ENCODE measurements at places on chromosomes 2 and 18.

DNA sequence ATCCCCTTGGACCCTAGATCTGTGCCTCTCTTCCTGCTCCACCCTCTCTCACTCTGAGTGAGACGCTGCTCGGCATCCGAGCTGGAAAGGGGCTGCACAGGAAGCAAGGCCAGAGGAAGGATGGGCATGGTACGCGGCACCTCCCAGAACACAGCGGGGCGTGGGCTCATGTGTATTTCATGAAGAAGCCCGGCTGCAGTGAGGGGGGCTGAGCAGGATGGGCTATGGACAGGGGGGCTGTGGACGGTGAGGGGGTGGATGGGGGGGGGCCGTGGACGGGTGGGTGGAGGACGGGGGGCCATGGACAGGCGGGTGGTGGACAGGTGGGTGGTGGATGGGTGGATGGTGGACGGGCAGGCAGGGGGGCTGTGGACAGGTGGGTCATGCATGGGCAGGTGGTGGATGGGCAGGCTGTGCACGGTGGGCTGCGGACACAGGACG is 28.5 kb downstream of the SLC66A2 start:
- no peak for DNase-seq

DNA sequence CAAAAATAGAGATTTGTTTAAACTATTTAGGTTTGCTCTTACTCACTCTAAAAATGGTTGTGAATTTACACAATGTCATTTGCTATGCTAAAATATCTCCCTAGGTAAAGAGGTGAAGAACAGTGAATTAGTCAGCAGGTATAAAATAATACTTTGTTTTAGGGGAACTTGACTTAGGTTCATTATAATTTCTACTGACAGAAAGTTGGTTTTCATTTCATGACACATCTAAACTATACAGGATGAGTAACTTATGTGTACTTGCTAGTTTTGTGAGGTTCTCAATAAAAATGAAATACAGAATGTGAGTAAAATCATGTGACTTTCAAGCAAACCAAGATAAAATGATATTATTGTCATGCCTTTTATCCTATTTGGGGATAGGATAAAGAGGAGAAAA is 66.0 kb downstream of the DIS3L2 start:
- no peak for DNase-seq

GRCh38 chr18:50797142-50797541 is 22.7 kb downstream of the MRO start:
- no peak for DNase-seq

GRCh38 chr18:29028560-29028959 is 851.6 kb upstream of the CDH2 start:
- DNase-seq, result no peak

- DNase-seq, result peak; percentile 36
Observed at GRCh38 chr2:218186355-218186766, 19.6 kb upstream of the CXCR1 start.

DNA sequence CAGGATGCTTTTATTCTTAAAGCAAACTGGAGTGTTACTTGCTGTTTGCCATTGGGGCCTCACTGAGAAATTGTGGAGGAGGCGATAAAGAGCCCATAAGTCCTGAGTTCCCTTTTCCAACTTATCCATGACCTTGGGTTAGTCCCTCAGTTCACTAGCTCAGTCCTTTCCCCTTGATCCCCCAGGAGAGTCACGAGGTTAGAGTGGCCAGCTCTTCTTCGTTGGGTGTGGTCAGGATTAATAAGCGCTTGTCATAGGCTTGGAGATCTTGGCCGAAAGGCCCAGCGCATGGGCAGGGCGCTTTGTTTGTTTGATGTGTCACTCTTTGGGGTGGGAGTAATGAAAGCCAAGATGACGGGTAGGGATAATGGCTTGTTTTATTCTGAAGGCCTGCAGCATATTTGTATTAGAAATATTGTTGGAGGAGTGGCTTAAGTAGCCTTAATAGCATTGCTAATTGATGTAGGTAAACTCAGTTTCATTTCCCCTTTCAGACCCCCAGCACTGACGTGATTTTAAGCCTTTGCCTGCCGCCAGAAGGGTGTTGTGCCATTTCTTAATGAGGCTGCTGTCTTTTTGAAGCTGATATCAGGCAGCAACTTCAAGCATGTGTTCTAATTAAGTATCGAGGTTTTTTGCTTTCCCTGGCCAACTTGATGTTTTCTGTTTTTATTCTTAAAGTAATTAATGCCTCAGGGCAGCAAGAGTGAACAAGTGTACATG is 15.7 kb downstream of the GRHL1 start:
- DNase-seq, result no peak

- DNase-seq, result no peak
Observed at GRCh38 chr2:159251296-159252173, 35.0 kb downstream of the WDSUB1 start.

- DNase-seq, result no peak
Observed at GRCh38 chr2:65548576-65549256, 116.3 kb upstream of the SPRED2 start.

GRCh38 chr2:30255466-30256408 is 24.4 kb downstream of the LBH start:
- no peak for DNase-seq

GRCh38 chr2:32852856-32853255 is 93.9 kb upstream of the LTBP1 start:
- DNase-seq, result no peak

DNA sequence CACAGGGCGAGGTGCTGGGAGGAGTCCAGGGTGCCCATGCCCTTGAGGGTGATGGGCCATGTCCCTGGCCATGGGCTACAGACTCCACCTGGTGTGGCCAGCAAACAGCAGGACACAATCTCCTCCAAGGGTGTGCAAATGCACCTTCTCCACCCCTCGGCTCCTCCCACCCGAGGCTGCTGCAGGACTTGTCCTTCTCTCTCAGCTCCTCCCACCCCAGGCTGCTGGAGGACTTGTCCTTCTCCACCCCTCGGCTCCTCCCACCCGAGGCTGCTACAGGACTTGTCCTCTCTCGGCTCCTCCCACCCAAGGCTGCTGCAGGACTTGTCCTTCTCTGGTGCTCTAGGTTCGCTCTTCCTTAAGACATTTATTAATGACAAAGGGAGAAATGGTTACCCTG is 57.3 kb upstream of the SNTG2 start:
- no peak for DNase-seq

DNA sequence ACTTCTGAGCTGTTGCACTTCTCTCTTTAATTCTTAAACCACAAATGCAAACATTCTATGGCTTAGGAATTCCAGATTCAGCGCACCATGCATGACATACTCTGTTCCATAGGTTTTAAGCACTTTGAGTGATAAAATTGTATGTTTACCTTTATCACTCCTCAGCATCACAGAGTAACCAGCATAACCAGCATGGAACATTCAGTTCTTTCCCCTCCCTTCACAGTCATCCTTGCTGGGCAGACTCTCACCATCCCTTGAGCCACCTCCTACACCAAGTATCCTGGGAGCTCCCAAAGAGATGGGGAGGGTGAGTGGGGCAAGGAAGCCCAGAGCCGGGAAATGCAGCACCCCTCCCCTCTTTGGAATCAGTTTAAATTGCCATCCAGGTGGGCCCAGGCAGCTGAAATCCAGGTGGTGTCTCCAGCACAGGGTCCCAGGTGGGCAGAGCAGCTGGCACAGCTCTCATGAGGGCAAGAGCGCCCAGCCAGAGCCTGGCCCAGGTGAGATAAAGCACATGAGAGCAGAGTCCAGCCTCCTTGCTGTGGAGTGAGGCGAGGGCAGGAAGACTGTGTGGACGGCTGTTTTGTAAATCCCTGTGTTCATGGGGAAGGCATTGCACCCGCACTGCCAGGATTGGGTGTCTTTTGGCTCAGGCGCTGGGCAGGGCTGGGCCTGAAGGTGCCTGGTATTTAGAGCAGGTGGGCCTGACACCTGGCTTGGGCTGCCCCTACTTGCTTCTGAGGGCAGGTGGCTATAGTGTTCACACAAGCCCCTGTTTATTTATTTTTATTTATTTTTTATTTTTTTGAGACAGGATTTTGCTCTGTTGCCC is 36.8 kb downstream of the LAMA3 start:
- DNase-seq, result no peak

DNA sequence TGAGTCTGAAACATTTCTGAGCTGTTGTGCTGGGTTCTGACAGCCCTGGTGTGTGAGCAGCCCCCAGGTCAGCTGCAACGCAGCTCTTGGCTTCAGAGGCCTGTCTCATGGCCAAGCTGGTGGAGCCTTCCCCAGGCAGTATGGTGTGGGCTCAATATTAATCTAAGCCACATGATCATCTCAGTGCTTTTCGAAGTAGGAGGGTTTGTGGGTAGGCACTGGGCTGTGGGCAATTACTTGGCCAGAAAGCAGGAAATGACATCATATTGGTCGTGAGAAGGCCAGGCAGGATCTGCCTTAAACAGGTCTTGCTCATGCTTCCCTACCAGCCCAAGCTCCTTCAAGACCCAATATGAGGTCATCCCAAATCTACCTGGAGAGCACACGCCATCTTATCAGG is 26.9 kb downstream of the LOXHD1 start:
- DNase-seq, result no peak

GRCh38 chr2:236956641-236957040 is 129.0 kb upstream of the COPS8 start:
- DNase-seq, result no peak

DNA sequence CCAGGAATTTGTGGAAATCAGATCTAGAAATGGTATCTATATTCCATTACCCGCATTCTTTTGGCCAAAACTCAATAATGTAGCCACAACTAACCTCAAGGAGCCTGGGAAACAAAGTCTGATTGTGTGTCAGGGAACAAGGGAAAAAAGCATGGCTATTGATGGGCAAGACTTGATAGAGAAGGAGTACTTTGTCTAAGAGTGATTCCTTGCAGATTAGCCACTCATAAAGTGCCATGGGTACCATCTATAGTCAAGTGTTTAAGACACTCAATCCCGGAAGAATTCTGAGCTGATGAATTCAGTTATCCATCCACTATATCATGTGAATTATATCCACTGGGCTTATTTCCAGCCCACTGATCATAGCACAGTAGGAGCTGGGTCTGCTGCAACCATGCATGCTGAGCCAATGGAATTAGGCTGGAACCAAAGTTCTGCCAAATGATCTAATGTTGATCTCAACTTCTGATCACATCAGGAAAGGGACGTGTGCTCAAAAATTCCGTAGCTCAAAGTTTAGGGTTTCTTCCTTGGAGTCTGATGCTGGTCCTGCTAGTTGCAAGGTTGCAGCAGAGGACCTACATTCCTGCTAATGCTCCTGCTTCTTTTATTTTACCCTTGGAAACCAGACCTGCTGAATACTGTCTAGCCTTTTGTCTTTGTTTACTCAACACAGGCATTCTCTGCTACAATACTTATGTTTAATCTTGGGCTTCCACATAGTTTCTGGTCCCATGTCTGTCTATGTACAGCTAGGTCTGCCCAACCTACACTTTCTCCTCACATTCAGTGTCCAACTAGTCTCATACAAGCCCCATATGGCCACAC is 629.7 kb downstream of the IRS1 start:
- no peak for DNase-seq

- DNase-seq, result peak; percentile 13
Observed at GRCh38 chr2:79832511-79833234, 319.8 kb downstream of the CTNNA2 start.

DNA sequence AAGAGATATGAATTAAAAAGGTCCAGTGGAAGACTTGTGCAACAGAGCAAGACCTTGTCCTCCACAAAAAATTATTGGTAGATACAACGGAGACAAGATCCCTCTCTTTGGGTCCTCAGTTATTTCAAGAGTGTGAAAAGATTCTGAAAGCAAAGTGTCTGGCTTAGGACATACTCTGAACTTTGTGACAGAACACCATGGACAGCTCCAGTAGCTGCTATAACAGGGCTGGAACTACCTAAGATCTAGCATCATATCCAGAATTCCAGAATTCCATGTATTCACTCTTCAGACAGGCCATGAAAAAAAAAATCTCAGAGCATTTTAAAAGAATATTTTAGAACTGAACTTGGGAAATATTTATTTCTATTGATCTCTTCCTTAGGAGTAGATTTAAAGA is 74.8 kb upstream of the ZBTB14 start:
- DNase-seq, result no peak

GRCh38 chr2:231357048-231357447 is 38.5 kb upstream of the B3GNT7 start:
- DNase-seq, result no peak

GRCh38 chr2:41710944-41711343 is 336.9 kb upstream of the PKDCC start:
- no peak for DNase-seq

GRCh38 chr2:236665101-236665500 is 95.5 kb downstream of the ACKR3 start:
- no peak for DNase-seq

GRCh38 chr2:138503087-138503442 is 1.5 kb downstream of the SPOPL start:
- DNase-seq, result no peak

GRCh38 chr2:166256896-166257295 is 118.8 kb downstream of the SCN9A start:
- DNase-seq, result no peak

DNA sequence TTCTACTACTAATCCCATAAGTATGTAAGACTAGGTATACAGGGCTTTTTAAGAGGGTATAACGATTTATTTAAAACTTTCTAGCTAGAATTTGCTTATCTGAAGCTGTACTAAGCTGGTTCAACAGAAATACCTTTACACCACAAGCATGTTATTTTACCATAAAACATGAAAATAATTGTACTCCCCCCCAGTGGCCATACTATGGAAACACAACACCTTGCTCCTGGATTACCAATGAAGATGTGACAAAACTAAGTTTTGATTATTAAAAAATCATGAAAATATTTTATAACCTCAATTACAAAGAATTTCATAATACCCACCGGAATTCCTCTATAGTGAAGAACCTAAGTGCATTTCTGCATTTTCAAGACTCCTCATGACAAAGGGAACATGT is 27.3 kb downstream of the LPIN2 start:
- no peak for DNase-seq

DNA sequence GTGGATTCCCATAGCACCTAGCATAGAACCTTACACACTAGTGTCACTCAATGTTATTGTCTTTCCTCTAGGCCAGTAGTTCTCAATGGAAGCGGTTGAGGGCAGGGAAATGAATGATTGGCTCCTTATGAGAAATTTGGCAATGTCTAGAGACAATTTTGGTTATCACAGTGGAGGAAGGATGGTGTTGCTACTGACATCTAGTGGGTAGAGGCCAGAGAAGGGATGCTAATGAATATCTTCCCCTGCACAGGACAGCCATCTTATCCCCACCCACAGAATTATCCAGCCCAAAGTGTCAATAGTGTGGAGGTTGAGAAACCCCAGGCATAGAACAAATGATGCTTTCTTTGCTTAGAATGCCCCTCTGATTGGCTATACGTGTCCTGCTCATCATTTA is 15.8 kb downstream of the C18orf63 start:
- DNase-seq, result no peak

DNA sequence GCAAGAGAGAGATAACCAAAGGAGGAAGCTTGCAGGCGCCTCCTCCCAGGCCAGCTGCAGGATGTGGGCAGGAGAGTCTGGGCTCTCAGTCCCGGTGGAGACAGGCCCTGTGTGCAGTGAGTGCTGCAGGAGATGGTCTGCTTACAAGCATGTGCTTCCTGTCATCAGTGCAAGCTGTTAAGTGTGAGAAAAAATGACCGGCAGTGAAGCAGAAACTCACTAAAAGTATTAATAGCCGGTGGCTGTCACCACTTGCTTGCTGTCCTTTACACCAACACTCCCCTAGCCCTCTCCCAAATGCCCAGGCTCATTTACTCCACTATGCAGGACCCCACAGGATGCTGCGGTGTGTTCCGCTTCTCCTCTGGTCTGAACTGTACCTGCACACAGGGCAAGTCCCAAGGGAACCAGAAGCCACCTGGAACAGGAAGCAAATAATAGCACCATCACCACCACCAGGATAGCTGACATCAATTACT is 435.6 kb upstream of the HS6ST1 start:
- no peak for DNase-seq

- no peak for DNase-seq
Observed at GRCh38 chr2:74915743-74916142, 42.7 kb upstream of the POLE4 start.
